ENCODE measurements at places on chromosomes 12 and 14.
A peak's percentile ranks its signal among the peaks of the same experiment; 100 is the strongest.

DNA sequence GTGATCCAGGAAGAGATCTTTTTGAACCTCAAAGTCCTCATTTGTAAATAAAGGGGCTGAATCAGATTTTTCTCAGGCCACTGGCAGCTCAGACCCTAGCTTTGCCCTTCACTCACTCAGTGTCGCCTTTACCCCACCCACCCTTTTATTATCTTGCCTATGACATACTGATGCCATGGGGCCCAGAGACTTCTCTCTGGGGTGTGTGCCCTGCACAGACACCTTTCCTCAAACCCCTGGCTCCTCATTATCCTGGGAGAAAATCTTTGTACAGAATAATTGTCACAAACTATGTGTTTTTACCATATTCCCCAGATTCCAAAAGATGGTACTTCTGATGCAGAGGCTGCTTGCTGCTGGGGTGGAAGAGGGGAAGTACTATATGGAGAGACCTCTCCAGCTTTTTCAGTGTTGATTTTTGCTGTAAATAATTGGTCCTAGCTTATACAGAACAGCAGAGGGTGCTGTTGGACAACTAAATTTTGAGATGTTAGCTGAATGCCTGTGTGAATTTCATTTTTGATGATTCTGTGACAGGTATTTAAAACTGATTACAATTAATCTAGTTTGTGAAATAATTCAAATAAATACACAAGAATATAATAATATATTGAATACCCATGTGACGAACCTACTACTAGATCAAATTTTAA is 53.9 kb upstream of the DCD start:
- DNase-seq = no peak

DNA sequence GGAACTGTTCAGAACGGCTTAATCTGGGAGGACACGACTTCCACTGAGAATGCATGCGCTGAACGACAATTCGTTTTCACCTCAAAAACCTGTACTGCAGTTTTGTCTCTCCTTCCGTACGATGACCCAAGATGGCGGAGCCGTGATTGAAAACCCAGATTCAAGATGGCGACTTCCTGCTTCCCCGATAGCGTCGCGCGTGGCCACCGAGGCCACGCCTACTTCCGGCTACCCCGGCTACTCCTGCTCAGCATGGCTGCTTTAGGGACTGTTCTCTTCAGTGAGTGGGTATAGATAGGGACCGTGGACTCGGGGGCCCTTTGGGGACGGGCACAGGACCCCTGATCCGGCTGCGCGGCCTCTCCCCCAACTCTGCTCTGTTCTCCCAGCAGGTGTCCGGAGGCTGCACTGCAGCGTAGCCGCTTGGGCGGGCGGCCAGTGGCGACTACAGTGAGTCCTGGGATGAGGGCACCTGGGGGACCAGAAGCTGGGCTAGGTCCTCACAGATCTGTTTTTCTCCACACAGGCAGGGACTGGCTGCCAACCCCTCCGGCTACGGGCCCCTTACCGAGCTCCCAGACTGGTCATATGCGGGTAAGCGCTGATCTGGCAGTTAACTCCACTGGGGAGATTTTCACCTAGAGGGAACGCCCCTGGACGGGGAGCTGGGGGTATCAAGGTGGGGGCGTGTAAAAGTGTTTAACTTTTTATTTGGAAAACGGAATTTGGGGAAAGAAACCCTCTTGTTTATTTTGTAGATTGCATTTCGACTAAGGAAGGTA is at the start of gene MRPL52:
Gene MRPL52, plus strand, starts transcription at position 227 of the 782 bp plus-strand sequence. Its CDS starts 26 bp downstream, at position 253.
- peak; percentile 91 for DNase-seq

- DNase-seq = no peak
These were observed 131.4 kb downstream of the DACT1 start for GRCh38 chr14:58769011-58769643.

- DNase-seq = no peak
These were observed 20.2 kb downstream of the P2RX2 start for GRCh38 chr12:132638541-132639408.

DNA sequence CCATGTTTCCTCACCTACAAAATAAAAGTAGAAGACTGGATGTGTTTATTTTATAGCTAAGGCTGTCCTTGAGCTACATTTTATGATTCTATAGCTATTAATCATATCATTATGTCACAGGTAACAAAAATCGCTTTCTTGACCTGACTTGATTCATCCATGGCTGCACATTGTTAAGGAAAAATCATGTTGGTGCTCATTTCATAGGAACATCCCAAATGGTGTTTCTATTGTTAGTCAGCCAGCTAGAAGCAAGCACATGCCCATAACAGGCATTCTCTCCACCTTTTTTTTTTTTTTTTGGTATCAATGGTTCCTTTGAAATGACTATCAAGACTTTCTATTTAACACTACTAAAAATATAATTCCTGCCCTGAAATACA is 45.3 kb upstream of the PTHLH start:
- DNase-seq = no peak

GRCh38 chr12:14643251-14643650 is 53.1 kb downstream of the GUCY2C start:
- DNase-seq = peak; percentile 61

Measured in bone marrow (tissue), 2 donors.